GF-D8 (cell line): ENCODE measurements at places on chromosomes 1 and 21.

- DNase-seq, result no peak
These were observed 70.7 kb upstream of the FMO3 start for GRCh38 chr1:171019971-171020370.

GRCh38 chr1:204696606-204697005, 11.1 kb upstream of the LRRN2 start:
- no peak for DNase-seq

- DNase-seq, result peak; percentile 31
These were observed 444.2 kb downstream of the SETD4 start for GRCh38 chr21:35616090-35616489.

DNA sequence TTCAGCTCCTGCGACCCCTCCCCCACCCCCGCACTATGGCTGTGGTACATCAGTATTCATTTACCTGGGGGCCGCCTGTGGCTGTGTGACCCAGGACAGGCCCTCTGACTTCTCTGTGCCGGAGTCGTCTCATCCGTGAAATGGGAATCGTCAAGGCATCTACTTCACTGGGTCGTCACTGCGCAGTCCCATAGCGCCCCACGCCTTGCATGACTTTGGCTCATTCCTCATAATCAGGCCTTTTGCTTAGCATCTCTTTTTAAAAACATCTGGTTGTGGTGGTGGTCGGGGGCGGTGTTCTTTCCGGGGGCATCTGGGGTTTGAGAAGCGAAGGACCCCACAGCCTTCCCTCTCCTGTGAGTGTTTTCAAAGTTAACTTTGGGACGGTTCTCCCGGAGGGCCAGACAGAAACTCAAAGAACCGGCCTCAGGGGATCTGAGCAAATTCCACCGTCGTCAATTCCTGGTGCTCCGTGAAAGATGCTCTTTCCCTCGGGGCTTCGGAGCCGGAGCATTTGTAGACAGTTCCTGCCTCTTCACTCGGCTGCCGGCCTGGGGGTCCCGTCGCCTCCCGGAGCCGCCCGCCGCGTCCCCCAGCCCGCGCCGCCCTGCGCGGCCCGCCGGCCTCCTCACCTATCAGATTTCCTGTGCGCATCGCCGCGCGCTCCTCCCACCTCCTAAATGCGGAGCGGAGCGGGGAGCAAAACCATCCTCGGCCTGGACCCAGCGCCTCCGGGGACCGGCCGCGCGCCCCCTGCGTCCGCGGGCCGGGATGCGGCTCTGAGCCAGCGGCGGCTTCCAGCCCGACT, at the start of gene B3GALT5:
Gene B3GALT5, plus strand, starts transcription at position 708 of the 808 bp plus-strand sequence. CDS start 47,620 bp downstream, outside the sequence.
- DNase-seq, result no peak

- DNase-seq, result no peak
These were observed 11.9 kb downstream of the FASLG start for GRCh38 chr1:172670791-172671190.

DNA sequence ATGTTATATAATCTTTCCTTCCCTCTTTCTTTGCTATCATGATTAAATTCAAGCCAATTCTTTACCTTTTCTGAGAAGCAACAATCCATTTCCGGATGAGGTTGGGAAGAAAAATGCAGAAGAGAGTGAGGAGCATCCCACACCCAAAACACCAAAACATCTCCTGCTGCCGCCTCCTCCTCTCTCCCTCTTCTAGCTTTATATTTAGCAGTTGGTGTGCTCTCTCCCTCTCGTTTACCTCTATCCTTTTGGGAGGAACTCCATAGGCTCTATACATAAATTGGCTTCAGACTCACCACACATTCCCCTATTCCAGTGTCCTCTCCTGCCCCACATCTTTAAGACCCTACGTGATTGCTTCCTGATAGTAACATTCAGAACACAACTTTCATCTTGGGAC, 332.2 kb upstream of the PLXNA2 start:
- DNase-seq, result no peak

DNA sequence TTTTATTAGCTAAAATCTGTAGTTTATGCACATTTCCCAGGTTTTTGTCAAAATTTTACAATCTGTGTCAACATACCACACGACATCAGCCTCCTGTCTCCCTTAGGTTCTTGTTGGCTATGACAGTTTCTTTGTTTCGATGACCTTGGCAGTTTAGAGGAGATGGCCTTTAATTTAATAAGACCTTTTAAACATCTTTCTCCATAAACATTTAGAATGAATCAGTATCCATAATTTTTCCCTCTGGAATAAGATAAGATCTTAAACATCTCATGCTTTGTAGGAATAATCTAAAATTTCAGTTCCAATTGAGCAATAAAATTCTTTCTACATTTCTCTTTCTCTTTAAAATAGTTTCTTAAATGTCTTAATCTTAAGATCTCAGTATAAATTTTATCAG, 28.7 kb upstream of the DYRK1A start:
- no peak for DNase-seq

DNA sequence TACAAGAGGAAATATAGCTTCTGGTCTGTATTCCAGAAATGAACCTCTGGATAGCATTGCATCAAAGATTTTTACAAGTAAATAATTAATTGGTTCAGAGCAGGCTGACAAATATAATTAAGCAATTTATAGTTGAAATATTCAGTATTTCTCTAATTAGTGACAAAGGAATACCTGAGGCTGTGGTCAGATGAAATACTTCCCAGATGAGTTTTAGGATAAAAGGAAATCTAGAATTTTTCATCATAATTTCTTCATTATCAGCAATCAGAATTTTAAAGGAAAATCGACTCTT, 112.8 kb downstream of the NEK7 start:
- no peak for DNase-seq

DNA sequence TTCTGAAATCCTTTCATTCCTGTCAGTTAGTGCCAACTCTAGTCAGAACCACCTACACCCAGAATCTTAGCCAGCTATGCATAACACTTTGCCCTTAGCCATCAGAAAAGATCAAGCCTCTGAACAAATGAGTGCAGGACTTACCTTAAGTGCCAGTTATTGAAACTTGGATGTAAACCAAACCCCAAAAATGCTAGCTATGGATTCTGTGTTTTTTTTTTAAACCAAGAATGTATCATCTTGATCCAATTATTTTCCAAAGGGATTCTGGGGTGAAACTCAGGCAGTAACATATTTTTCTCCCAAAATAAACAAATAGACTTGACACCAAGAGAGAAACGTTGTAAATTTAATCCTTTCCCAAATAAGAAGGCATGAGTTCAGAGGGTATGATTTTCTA, 538.6 kb upstream of the ADAMTS5 start:
- DNase-seq, result no peak

DNA sequence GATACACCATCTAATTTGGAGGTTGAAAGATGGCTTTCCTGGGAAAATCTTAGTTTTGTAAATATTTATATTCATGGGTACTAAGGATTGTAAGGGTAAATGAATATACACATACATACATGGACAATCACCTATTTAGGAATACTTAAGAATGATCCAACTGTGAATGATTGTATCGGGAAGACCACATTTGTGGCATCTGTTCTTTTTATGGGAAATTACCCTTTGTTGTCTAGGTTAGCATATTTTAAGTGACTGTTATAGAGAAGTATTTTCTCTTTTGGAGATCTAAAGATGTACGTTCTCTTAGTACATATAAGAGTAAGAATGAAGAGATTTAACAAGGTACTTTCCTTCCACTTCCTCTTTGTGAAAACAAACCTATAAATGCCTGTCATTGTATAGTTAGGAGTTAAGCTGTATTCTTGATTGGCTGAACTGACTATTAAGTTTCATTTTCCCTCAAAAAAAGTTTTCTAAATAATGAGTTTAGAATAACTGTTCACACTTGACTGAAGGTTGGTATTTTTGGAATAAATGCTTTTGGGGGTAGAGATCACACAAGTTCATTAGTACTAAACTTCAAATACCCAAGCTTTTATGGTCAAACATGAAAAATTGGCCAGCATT, 26.7 kb downstream of the SNX7 start:
- DNase-seq, result no peak

DNA sequence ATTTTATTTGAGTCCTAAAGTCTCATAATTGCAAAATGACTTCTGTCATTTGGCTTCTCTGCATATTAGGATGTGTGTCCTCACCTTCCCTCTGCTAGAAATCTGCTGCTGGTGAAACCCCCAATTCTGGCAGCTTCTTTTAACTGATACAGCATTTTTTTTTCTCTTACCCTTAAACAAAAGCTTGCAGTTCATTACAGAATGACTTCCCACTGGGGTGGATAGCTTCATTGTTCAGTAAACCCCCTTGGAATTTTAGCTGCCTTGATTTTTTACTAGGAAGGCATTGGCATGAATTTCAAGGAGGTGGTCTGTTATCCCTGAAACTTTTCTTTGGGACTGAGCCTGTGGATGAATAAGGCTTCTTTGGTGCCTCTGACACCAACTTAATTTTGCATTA, 16.8 kb downstream of the TSEN15 start:
- DNase-seq, result no peak
